ENCODE measurements at places on chromosomes 3 and 15.

DNA sequence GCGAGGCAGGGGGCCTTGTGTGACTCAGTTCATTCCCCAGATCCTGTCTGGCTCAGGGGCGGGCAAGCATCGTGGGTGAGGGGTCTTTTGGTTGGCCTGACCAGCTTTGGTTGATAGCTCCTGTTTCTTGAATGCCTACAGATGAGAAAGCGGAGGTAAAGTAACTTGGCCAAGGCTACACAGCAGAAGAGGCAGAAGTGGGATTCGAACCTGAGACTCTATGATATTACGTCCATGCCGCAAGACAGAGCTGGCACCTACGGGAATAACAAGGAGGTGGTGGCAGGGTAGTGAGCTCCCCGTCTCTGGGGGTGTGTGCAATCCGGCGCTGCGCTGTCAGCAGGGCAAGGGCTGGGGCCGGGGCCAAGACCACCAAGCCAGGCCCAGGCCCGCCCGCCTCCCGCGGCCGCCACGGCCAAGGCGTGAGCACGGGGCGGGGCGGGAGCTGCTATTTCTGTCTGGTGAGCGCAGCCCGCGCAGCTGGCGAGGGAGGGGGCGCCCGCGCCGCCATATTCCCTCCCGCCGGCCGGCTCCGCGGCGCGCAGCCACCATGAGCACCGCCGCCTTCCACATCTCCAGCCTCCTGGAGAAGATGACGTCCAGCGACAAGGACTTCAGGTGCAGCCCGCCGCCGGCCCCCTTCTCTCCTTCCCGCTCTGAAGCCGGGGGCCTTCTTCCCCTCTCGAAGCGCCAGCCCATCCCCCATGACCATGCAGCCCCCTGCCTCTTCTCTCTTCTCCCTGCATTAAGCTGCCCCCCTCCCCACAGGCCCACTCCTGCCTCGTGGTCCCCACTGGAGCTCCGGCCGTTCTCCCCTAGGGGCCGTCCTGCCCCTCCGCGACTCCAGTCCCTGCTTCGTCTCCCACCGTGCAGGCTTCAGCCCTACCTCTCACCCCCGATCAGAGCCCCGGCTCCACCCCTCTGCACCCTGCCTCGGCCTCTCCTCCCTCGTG is at the start of gene CAND2:
Gene CAND2 (plus strand): TSS at position 510 of the 953 bp plus-strand sequence. CDS start 41 bp downstream, at position 551.
- no peak for DNase-seq

DNA sequence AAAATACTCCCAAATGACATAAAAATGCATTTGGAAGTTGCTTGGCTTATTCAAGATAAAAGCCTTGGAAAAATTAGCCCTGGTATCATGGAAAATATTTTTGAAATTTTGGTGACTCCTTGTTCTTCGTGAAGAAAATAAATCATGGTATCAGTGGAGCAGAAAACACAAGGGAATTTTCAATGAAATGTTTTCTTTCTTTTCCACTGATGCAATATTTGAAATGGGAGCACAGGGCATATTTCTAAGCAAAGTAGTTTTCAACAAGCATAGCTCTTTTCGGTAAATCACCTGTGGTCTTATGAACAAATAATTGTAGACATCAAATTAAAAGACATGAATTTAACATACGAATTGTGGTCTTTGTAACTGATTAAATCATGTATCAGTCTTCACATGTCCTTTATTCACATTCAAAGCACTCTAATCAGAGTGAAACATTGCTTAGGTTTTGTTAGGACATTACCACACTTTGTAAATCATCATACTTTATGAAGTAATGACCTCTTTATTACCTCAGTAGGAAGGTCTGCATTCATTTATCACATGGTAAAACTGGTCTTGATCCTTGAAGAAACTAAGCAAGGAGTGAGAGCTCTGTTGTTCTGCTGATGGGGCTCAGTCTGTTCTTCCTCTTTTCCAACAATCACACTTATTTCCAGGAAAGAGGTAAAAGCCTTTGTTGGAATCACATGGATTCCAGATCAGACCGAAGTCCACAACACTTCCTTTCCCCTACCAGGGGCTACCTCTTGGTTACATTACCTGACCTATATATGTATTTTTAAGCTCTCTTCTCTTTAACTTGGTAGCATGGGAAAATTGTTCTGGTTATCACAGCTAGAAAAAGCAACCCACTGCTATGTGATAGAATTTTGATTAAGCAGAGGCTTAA is 413.5 kb upstream of the THBS1 start:
- DNase-seq, result no peak

DNA sequence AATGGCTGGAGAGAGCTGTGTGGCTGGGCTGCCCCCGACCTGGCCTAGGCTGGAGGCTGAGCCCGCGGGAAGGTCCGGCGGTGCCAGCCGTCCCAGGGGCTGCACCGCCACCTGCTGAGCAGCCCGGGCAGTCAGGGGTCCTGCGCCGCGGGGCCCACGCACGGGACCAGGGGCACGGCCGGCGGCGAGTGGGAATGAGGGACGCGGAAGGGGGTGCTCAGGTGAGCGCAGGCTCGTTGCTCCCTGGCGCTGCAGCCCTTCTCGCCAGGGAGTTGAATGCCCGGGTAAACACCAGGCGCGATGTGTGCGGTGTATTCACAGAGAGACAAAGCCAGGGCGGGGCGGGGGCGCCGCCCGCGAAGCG is 666 bp upstream of the SEMA3F start:
- DNase-seq, result no peak

DNA sequence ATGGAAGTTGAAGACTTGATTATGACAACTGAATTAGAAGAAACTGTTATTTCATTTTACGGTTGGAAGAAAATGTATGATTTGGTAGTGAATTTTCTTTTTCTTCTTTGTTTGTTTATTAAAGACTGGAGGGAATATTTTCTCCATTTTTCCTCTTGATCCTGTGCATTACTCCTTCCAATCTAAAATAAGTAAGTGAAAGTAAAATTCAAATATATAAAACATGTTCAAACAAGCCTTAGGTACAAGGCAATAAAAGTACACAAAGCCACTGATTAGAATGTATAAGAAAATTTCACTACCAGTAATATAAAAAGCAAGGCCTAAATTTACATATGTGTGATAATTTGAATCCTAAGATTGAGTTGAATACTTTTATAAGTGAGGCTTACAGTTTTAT is 181.2 kb upstream of the MME start:
- DNase-seq, result no peak

DNA sequence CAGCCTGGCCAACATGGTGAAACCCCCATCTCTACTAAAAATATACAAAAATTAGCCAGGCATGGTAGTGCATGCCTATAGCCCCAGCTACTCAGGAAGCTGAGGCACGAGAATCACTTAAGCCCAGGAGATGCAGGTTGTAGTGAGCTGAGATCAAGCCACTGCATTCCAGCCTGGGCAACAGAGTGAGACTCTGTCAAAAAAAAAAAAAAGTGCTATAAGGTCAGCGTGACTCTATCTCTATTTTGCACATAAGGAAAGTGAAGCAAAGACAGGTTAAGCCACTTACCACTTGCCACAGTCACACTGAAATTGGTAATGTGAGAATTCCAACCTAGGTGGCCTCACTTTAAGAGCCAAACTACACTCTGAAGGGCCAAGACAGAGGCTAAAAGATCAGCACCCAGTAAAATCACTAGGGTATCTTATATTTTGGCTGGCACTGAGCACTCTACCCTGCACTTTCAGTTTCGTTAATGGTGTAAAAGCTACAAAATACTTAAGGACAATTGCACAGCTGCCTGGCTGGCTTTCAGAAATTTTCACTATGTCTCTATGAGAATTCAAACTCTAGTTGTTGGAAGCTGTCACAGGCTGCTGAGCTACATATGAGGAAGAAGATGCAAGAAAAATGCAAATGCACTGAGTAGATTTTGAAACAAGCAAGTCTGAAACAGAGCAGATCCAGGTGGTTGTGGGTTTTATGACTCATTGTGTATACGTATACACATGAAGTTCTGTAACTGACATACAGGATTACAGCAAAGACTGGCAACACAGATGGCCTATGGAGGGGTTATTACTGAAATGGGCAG is 32.7 kb downstream of the TRANK1 start:
- DNase-seq, result no peak

DNA sequence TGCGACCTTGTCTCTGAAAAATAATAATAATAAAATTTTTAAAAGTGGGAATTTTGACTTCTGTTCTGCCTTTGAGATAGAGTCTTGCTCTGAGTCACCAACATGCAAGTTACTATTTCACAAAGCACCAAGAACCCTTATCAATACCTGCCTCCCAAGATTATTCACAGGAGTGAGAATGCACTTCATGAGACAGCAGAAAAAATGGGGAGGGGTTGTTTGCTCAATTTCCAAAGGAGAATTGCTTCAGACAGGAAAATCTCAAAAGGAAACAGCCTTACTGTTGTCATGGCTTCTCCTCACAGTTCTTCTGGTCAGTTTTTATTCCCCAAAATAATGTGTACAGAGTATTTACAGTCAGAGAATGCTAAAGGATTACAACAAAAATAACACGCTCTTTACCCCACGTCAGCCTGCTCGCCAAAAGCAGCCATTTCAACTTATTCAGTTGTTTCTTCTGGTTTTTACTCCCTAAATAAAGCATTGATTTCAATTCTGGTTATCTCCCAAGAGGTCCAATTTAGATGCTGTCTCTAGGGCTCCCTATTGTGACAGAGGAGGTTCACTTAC is 89.0 kb downstream of the PPCDC start:
- DNase-seq, result no peak

GRCh38 chr3:158789592-158789991 is 12.3 kb upstream of the MFSD1 start:
- DNase-seq, result no peak

GRCh38 chr3:77329116-77329515 is 289.2 kb downstream of the ROBO2 start:
- no peak for DNase-seq

DNA sequence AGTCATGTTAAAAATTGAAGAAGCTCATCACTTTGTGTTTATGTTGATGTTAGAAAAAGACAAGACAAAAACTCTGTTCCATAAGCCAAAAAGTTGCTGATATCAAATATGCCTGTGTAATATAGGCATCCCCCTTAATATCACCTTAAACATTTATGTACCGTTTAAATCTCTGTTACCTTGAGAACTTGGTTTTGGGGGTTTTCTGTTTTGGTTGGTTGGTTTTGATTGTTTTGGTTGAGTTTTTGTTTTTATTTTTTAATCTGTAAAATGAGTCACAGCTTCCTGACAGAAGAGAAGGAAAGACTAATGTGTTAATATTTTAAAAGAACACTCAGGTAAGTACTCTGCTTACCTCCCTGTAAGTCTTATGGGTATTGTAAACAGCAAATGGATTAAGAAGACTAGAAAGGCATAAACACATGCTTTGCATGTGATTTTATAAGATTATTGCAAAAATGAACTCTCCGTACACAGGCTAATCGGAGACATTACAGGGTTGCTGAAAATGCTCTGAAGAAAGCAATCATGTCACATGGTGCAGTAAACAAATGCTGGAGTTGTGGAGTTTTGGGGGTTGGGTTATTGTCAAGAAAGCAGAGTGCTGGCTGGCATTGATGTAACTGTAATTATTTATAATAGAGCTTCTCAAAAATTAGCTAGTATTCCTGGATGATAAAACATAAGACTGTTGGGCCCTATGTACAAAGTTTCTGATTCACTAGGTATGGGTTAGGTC is 69.5 kb upstream of the MBNL1 start:
- no peak for DNase-seq

- DNase-seq, result no peak
These were observed 216.0 kb downstream of the SNRPN start for GRCh38 chr15:25170781-25171110.

DNA sequence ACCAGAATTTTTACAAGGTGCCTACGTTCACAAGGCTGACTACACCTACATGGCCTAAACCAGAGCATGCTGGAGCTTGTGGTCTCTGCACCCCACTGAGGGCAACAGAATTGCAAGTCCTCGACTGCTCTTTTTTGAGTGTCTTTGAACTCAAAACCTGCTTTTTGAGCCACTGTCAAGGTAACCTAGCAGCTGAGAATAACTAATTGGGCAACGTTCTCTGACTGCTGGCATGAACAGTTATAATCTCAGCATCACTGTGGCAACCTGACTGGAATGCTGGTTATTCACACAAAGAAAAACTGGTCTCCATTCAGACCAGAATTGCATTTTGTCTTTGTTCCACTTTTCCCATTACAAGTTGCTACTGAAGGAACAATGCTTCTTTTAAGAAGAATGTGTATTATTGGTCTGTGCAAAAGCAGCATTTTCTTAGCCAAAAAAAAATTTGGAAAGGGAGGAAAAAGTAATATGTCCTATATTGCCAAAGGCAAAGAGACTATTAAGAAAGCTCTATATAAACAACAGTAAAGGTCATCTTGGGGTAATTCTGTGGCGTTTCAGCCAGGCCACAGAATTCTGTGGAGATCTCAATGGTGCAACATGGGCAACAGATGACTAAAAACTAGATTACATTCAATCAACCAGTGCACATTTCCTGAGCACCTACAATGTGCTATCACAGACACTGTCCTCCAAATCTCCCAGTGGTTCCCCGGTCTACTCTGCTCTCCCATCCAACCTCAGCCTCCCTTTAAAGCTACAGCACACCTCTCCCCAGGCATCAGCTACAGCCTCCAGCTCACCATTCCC is 76.8 kb downstream of the TNIK start:
- no peak for DNase-seq

DNA sequence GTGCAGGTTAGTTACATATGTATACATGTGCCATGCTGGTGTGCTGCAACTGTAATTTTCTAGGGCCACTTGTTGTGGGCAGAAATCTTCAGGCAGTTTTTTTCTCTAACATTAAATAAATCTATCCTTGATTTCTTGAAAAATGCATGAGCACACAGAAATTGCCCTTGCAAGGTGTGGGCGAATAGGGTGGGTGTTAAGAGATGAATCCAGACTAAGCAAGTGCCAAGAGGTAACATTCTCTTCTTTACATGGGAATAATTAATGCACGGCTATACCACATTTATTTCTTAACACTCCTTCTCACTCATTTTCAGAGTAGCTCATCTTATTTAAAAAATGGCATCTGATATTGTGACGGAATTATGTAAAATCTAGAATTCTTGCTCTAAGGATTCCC is 719.6 kb downstream of the AGBL1 start:
- no peak for DNase-seq

GRCh38 chr3:158909870-158910269 is 108.0 kb downstream of the MFSD1 start:
- no peak for DNase-seq

- no peak for DNase-seq
These were observed 44.7 kb upstream of the NR2C2 start for GRCh38 chr3:14902719-14903118.

DNA sequence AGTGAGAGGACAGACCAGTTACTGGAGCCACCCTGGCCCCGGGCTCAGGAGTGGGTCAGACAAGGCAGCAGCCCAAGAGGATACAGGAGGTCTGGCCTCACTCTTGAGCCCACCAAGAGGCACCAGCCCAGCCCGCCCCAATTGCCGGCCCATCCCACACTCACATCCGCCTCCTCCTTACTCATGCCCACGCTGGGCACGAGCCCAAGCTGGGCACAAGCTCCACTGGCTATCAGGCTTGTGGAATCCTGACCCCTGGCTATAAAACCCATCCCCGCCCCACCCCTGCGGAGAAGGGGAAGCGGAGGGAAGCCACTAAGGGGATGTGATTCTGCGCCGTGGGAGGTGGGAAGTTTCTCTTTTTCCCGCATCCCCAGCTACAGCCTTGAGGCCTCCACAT is 25.9 kb downstream of the ADCY5 start:
- DNase-seq, result no peak
